ENCODE measurements at places on chromosomes 7 and 10.

- DNase-seq: no peak
- no peaks in the 10 kb centered on the region for H3K27me3 ChIP-seq
- no peak overlapping the region for H3K4me3 ChIP-seq
- H3K4me1 ChIP-seq: no peaks in the 10 kb centered on the region
- H3K27ac ChIP-seq: no peak overlapping the region
- H3K36me3 ChIP-seq: no peaks in the 10 kb centered on the region
Observed at GRCh38 chr10:101388676-101389276, 34.8 kb downstream of the BTRC start.

- DNase-seq: no peak
- no peaks in the 10 kb centered on the region for H3K36me3 ChIP-seq
- H3K27me3 ChIP-seq: no peaks in the 10 kb centered on the region
- H3K4me1 ChIP-seq: no peaks in the 10 kb centered on the region
- no peak overlapping the region for H3K27ac ChIP-seq
- no peak overlapping the region for H3K4me3 ChIP-seq
Observed at GRCh38 chr7:85285527-85285926, 98.7 kb upstream of the SEMA3D start.

DNA sequence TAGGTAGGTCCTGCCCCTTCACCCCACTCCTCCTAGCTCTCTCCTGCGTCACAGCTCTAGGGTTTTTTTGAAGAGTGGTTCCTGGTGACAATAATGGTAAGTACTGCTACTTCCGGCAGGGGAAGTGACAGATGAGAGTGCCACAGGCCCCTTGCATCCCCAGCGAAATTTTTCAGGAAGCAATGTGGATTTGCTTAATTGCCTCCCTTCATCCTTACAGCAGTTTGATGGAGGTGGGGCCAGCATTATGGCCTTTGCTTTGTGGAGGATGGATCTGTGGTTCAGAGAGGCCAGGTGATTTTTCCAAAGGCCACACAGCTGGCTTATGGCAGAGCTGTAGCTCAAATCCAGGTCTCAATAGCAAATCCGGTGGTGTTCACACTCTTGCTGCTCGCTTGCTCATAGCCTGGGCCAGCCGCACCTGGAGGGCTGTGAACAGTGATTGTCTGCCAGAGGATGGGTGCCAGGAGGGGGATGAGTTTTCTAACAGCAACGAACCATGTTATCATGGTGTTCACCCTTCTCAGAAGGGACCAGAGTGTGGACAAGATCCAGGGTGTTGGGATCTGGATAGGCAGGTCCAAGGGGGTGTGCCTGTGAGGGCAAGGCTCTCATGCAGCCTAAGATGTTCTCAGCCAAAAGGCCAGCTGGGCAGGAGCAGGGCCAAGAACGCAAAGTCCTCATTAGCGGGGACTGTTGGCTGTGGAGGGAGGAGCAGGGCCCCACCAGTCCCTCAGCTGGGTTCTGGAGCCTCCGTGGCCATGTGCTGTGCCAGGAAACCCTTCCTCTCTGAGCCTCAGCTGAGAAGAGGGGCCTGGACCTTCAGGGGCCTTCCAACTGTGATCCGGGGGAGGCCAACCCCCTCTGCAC lies 89.0 kb downstream of the EMX2 start:
- no peaks in the 10 kb centered on the region for H3K36me3 ChIP-seq
- no peaks in the 10 kb centered on the region for H3K4me1 ChIP-seq
- peaks cover 3% of the 10 kb centered on the region for H3K27me3 ChIP-seq
- H3K27ac ChIP-seq: no peak overlapping the region

DNA sequence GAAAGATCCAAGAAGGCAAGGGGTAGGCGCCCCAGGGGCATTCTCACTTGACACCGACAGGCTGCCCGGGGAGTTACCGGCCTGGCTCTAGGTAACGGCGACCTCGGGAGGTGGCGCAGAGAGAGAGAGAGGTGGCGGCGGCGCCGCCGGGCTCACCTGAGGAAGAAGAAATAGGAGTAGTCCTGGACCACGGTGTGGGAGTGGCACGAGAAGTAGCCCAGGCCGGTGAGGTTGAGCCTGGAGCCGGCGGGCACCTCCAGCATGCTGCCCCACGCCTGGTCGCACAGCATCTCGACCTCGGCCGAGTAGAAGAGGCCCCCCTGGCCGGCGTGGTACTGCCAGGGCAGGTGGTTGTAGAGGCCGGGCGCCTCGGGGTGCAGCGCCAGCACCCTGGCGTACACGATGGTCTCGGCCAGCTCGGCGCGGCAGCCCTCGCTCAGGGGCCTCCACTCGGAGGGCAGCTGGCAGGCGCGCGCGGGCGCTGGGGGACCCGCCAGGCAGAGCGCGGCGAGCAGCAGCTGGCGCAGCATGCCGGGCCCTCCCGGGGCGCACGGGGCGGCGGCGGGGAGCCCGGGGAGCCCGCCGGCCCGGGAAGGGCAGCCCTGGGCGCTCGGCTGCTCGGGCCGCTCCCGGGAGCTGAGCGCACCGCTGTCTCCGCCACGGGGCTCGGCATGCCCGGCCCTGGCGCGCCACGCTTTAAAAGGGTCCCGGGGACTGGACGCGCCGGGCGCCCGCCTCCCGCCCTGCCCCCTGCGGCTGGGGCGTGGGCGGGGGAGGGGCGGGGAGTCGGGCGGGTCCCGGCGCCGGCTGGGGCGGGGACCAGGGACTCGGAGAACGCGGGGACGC lies at the start of gene CCDC3:
CCDC3 (minus strand) TSS at position 673 of the 846 bp plus-strand sequence; CDS start at position 530, 143 bp downstream.
- no peaks in the 10 kb centered on the region for H3K36me3 ChIP-seq
- no peak within 1 kb of the TSS for H3K27ac ChIP-seq
- H3K4me1 ChIP-seq: peaks cover 2% of the 10 kb centered on the region
- no peak for DNase-seq

- H3K4me3 ChIP-seq: no peak overlapping the region
- no peaks in the 10 kb centered on the region for H3K27me3 ChIP-seq
- no peaks in the 10 kb centered on the region for H3K4me1 ChIP-seq
- H3K36me3 ChIP-seq: no peaks in the 10 kb centered on the region
- no peak overlapping the region for H3K27ac ChIP-seq
Observed at GRCh38 chr7:151137791-151138152, 29.7 kb downstream of the GBX1 start.

- no peaks in the 10 kb centered on the region for H3K27me3 ChIP-seq
- H3K36me3 ChIP-seq: peaks cover 58% of the 10 kb centered on the region
- peaks cover 11% of the 10 kb centered on the region for H3K4me1 ChIP-seq
Observed at GRCh38 chr7:6159097-6159483, 113.3 kb downstream of the CYTH3 start.

DNA sequence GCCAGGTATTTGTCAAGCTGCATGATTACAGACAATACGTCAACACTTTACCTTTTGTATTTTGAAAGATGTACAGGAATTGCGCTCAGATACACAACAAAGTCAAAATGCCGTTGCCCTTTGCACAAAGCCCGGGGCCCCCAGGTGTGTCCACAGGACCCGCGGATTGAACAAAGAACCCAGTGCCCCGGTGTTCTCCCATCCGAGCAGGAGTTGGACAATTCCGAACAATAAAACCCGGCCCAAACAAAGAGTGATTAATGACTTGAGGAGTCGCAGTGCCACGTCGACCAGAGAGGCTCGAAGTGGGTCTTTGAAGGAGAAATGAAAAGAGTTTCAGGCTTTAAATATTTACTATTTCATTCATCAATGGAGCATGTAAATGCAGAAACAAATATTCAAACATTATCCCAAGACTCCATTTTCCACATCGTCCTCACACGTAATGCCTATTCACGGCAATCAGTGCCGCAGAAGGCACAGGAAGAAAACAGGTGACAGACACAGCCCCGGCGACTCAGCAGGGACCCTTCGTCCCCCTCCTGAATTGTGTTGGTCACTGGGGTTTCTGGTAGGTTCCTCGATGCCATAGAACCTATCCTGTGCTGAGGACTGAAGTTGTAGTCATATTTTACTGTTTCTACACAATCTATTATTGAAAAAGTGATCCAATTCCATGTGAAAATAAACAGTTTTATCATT lies 70.9 kb upstream of the MGMT start:
- H3K4me1 ChIP-seq: no peaks in the 10 kb centered on the region
- no peak overlapping the region for H3K27ac ChIP-seq
- no peak for DNase-seq
- H3K4me3 ChIP-seq: no peak overlapping the region
- H3K36me3 ChIP-seq: no peaks in the 10 kb centered on the region
- no peaks in the 10 kb centered on the region for H3K27me3 ChIP-seq

DNA sequence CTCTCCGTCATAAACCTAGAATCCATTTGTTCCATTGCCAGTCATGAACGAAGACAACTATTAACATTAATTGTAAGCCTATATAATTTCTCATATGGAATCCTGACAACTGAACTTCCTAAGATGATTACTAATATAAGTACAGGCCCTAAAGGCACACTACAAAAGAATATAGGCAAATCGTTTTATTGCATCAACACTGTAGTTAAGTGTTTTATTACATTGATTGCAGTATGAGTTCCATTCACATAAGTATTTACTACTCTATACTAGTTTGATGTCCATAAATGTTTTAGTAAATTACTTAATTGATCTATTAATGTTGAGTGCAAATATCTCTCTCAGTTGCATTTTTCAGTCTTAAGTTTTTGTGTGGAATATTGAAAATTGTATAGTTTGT lies 113.1 kb upstream of the SEMA3C start:
- no peak for DNase-seq
- no peak overlapping the region for H3K4me3 ChIP-seq
- no peaks in the 10 kb centered on the region for H3K27me3 ChIP-seq
- H3K36me3 ChIP-seq: no peaks in the 10 kb centered on the region

DNA sequence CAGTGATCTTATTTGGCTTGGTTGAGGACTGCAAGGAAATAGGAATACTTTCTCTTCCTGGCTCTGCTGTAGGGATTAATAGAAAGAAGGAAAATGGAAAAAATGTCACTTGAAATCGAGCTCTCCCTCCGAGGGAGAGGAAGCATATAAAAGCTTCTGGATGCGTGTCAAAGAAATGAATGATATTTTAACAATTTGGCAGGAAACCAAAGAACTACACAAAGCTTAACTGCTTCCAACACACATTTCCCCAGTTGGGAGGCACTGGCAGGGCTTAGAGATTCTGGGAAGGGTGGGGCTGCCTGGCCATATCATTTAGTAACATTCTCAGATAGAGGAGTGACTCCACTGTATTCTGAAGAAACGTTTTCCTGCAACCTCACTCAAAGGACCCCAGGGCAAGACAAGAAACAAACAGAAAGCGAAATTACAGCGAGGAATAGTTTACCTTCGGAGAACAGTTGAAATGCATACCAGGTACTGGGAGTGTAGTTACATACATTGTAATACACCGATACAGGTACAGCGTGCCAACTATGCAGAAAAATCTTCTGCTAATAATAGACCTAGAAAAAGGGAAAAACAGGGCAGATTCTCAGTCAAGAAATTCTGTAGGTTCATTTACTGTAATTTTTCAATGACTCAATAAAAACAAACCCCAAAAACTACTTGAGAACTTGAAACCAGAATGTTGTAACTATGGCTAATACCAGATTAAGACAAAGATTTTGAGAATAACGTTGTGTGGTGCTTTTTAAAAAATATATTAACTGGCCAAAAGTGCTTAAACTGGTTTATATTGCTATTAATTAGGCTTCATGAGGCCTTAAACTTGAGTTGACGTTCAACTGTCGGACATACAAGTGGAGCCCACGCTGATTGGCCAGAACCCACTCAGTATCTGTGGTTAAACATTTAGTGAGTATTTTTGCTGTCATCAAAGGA lies 75.7 kb upstream of the ASAH2 start:
- peaks cover 25% of the 10 kb centered on the region for H3K36me3 ChIP-seq
- peak overlapping the region; percentile 59 for H3K27ac ChIP-seq
- DNase-seq: no peak
- H3K4me1 ChIP-seq: peaks cover 66% of the 10 kb centered on the region

DNA sequence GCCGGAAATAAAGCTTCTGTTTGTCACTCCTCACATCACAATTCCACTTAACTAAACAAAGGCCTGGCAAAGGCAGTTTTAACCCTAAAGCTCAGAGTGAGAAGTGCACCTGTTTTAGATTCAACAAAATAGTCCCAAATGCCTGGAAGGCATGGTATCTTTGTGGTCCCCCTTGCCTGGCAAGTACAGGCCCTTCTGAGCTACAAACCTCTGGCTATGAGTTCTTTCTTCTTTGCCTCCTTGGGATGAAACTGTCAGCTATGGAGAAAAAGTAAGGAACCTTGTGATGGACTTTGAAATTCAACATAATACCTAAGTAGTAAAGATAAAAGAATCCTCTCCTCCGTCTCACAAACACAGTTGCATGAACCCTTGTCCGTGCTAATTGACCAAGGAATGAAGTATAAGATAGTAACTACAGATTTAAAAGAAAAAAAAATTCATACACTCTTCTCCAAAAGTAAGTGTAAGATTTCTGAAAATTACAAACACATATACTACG lies 244.5 kb upstream of the ETV1 start:
- H3K27me3 ChIP-seq: no peaks in the 10 kb centered on the region
- DNase-seq: no peak
- H3K27ac ChIP-seq: no peak overlapping the region
- H3K36me3 ChIP-seq: no peaks in the 10 kb centered on the region

DNA sequence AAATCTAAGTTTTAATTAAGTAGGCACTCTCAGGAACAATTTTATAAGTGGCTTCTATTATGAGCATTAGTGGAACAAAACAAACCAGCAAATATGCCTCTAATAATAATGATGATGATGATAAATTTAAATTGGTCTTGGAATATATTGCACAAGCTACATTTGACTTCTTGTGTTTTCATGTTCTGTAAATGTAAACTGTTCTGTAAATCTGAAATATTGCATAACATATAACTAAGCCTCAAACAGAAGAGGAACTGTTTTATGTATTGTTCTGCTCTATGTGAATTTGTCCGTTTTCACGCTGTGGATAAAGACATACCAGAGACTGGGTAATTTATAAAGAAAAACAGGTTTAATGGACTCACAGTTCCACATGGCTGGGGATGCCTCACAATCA lies 625.2 kb upstream of the CELF2 start:
- H3K4me3 ChIP-seq: no peak overlapping the region
- no peaks in the 10 kb centered on the region for H3K4me1 ChIP-seq
- no peaks in the 10 kb centered on the region for H3K36me3 ChIP-seq
- no peak overlapping the region for H3K27ac ChIP-seq
- H3K27me3 ChIP-seq: peaks cover 8% of the 10 kb centered on the region

GRCh38 chr10:88004451-88004850 lies 141.0 kb downstream of the PTEN start:
- peaks cover 5% of the 10 kb centered on the region for H3K27me3 ChIP-seq
- no peaks in the 10 kb centered on the region for H3K36me3 ChIP-seq
- DNase-seq: no peak
- no peak overlapping the region for H3K27ac ChIP-seq
- no peak overlapping the region for H3K4me3 ChIP-seq
